ENCODE measurements at places on chromosomes 12 and 14. TPM values are rescaled to one million over a fixed set of nuclear protein-coding genes. Genes with fewer than 3 reads are reported as not detected.
A peak's percentile ranks its signal among the peaks of the same experiment; 100 is the strongest.

DNA sequence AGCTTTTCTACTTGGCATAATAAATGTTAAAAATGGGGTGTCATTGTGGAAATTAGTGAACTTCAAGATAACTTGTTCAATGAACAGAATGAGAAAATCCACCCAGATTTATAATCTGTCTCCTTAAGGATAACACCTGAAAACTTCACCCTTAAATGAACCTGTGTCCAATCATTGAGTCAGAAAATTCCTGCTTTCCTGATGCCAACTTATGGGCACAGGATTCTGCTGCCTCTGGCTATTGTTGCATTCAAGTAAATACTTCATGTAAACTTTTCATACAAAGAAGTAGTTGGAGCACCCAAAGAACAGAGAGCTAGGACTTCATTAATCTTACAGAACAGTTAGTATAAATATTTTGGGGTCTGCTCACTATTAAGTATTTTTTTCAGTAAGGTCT lies 98.9 kb upstream of the PLEKHA5 start:
- no peak for DNase-seq

GRCh38 chr14:68953196-68953555 lies 25.9 kb downstream of the ACTN1 start:
- DNase-seq, result peak; percentile 67

Gene GZMB
- not detected for total RNA-seq

Gene STAB2
- not detected for total RNA-seq

Gene TPH2
- total RNA-seq, result not detected

DNA sequence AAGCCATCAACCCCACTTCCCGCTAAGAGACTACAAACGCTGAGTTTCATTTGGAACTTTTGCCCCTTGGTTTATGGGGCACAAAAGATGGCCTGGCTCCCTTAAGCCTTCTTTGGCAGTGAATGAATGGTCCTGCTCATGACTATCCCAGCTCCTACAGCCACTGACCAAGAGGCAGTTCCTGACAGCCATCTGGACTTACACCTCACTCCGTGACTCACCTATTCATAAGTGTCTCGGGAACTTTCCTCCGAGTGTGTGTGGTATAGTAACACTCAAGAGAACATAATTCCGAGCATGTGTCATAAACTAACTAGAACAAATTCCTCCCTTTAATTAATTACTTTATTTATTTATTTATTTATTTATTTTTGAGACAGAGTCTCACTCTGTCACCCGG lies 51.9 kb upstream of the NUDT4 start:
- peak; percentile 73 for DNase-seq

Gene TAS2R46
- total RNA-seq, result not detected

Gene SOX5
- total RNA-seq, result 2.0 TPM

Gene ASPG
- total RNA-seq, result not detected

Measured in Daoy (cell line).